ENCODE measurements at places on chromosomes 6 and 20.

GRCh38 chr6:27076116-27076515 lies 171.4 kb upstream of the PRSS16 start:
- DNase-seq = no peak

- DNase-seq = no peak
These were observed 30.6 kb upstream of the TAB2 start for GRCh38 chr6:149286905-149287304.

DNA sequence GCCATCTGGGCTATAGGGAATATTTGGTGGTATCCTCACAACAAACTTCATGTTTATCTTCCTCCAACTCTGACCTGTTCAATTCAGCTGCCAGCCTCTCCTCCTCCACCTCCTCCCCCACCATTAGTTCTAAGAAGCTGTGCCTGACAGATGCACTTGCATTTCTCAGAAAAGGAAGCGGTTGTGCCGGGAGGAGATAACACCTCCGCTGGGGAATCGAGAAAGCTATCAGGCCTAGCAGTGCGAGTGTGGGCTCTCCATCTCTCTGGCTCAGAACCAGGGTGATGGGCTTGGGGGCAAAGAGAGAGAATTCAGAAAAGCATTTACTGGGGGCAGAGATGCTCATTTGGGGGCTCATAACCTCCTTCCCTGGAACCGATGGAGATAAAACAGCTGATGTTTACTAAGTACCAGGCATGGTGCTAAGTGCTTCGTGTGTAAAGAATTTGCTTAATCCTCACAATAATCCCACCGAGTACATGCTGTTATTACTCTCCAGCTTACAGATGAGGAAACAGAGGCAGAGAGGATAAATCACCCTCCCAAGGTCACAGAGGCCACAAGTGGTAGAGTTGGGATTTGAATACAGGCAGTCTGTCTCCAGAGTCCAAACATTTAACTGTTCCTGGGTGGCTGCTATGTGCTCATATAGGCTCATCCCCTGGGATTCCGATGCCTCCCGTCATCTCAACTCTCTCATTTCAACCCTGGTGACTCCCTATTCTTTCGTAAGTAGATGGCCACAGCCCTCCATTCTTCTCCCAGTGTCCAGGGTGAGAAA lies 38.3 kb downstream of the COX4I2 start:
- DNase-seq = peak; percentile 82

DNA sequence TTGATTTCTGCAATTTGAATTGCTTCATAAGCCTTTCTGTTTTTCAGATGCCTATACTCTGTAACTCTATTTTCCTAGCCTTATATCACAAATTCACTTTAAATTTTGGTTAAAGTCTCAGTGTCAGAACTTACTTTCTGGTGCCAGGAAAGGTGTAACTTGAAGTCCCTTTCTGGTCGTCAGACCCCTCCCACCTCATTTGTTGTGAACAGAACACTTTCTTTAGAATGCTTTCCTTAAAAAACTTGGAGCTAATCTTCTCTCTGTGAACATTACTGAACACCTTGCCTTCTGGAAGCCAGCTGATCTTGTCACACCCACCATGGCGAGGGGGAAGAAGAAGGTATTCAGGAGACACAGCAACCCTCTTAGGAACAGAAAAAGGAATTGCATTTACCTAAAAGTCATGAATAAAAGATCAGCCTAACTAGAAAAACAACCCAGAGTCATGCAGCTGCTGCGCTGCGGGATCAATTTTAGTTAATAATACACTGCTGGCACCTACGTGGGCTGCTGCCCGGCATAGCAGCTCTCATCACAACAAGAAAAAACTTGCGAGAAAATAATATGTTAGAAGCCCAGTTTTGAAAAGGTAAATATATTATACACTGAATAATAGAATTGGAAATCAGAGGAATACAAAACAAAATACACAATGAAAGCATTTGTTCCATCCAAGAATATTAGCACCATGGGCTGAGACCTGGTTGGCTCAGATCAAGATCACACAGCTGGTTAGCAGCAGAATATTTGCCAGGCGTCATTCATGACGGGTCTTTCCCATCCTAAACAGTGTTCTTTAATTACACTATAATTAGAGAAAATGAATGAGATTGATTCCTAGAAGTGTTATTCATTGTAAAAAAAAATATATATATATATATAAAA lies 5.8 kb upstream of the FAM217A start:
- no peak for DNase-seq

- no peak for DNase-seq
These were observed 15.5 kb downstream of the TM9SF4 start for GRCh38 chr20:32124916-32125454.

- no peak for DNase-seq
These were observed 33.4 kb downstream of the SLC2A4RG start for GRCh38 chr20:63772781-63773518.

DNA sequence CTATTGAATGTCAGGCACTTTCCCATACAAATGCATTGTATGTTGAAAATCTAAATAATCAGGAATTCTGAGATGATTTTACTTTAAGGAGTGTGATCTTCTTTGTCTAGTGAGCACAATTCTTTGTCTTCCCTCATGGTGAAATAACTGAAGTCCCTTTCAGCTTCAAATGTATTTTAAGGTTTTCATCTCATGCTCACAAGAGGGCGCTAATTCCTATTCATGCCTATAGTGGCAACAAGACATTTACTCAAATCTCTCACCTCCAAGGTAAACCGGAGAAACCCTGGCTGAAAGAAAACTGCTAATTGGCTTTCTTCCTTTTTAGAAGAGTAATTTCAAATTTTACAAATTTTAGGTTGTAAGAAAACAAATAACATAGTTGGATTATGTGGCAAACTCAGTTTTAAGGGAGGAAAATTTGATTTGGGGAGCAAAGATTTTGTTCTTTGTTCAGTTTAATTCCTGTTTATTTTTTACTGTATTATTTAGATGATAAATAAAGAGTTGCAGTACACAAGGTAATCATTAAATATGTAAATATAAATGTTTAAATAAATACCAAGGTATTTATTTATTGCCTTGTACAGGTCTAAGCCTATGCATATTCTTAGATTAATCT lies 69.1 kb downstream of the SLC35F1 start:
- DNase-seq = no peak

DNA sequence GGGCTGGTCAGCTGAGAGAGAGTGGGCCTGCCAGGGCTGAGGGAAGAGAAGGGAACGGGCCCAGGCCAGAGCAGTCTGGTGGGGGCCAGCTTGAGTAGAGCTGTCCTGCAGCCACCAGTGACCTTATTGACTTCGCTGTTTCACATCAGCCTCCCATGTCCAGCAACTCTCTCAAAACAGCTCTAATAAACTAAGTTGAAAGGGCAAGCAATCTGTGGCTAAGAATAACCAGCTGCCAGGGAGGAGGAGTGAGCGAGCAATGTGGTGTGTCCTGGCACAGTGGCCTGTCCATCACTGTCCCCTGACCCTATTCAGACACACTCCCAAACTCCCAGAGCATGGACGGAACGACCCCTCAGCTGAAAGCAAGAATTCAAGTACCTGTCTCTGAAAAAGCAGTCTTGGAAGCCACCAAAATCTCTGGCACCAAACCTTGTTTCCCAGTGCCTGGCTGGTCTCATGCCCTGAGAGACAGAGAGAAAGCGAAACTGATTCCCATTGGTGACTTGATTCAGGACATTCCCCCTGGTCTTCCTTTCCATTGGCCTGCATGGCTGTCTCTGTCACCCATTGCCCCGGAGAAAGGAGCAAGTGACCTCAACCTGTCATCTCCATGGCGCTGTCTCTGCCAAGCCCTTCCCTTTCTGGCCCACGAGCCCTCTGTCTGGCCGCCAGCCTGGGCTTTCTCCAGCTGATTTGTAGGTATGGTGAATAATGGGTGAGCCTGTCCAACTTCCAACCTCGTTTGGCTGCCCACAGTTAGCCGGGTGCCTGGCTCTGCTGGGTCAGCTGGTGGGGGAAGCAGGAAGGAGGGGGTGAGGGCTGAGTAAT lies at the start of gene DDO:
Gene DDO (minus strand): TSS at position 490 of the 831 bp plus-strand sequence. CDS start 2,113 bp downstream, outside the sequence.
- no peak for DNase-seq

GRCh38 chr6:33854572-33855030 lies 50.8 kb upstream of the MLN start:
- no peak for DNase-seq

DNA sequence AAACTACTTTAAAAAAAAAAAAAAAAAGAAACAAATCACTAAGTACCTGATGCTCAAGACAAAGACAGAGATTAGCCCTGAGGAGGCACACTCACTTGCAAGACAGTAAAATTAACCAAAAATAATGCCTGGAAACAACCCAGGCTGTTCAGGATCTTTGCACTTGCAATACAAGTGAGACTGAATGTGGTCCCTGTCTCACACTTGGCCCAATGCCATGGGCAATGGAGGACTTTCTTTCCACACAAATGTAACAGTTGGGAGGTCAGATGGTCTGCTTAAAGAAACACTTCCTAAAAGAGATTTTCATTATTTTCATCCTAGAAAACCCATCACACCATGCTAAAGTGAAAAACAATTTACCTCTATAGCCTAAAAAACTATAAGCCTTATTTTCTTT lies 16.2 kb downstream of the STAU1 start:
- no peak for DNase-seq

- no peak for DNase-seq
These were observed 160.8 kb downstream of the ZDHHC14 start for GRCh38 chr6:157541618-157542413.

- DNase-seq = peak; percentile 32
These were observed 61.2 kb upstream of the SGK1 start for GRCh38 chr6:134379076-134379475.

DNA sequence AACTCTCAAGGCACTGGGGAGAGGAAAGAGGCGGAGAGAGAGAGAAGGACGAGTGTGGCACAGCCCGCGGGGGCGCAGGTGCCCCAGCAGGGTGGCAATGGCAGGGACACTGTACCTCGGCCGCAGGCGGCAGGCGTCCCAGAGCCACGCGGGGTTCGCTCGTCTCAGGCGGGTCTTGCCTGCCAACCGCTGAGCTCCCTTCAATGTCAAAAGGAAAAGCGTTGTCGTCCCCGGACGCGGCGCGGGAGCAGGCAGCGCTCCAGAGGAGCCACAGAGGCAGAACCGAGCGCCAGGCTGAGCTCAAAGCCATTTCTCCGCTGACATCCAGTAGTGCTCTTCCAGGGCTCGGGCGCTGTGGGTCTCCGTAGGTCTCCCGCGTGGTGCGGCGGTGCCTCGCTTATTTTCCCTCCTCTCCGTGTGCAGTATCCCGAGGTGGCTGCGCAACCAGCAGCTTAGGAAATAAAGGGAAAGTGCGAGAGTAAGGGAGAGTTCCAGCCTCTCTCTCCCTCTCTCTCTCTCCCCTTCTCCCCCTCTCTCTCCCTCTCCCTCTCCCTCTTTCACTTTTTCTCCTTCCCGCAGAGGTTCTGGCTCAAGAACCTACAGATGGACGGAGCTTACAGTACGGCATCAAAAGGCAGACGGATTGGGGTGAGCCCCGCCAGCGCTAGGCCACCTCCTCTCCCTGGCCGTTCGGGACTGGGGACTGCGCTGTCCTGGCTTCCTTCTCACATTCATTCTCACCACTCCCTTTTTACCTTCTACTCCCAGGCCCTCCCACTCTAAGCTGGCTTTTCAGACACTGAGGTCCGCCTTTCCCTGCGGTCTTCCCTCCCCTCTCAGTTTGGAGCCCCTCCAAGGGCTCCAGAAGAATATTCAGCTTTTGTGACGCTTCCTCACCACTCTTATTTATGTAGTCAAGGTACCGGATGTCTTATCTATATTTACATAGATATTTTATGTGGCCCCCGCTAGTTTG lies at the start of gene LAMA4:
Gene LAMA4 (minus strand): TSS at position 727 of the 976 bp plus-strand sequence. CDS start 417 bp downstream, at position 310.
- peak; percentile 37 for DNase-seq

DNA sequence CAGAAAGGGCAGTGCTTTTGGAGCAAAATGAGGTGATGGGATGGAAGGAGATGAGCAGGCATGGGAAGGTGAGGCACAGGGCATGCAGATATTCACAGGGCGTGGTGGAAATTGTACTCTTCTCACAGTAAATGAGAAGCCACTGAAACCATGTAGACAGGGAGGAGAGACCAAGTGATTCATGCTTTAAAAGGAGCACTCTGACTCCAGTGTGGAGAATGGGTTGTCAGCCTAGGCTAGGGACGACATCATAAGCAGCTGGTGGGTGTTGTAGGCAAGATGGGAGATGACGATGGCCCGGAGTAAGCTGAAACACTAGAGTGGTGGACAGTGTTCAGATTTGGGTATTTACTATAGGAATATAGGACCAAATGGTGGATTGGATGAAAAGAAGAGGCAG lies 18.4 kb downstream of the PDE7B start:
- DNase-seq = no peak

DNA sequence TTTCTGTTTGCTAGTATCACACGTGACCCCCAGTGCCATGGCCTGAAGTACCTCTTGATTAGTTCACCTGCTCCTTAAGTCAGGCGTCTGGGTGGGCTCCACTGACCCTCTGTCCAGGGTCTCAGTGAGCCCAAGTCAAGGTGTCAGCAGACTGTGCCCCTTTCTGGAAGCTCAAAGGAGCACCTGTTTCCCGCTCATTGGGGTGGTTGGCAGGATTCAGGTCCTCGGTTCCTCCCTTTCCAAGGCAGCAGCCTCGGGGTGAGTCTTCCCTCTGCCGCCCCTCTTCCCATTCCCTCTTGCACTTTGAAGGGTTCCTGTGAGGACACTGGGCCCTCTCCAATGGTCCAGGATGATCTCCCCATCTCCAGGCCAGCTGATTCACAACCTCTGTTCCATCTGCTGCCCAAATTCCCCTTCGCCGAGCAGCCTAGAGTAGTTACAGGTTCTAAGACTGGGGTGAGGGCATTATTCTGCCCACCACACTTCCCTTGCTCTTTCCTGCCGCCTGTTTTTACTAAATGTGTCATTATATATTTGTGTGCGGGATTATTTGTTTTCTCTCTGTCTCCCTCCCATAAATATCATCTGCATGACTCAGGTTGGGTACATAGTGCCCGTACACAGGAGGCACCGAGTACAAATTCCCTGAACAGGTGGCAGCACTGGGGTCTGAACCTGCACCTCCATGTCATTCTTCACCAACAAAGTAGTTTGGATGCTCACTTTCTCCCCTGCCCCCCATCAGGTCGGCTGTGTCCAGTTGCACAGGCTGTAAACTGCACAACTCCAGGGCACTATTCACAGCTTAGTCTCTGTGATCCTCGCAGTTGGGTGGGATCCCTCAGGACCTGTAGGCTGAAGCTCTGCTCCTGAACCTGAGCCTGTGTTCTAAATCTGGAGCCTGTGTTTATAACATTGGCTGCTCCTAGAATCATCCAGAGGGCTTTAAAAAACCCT lies 58.5 kb downstream of the RBM38 start:
- DNase-seq = no peak

DNA sequence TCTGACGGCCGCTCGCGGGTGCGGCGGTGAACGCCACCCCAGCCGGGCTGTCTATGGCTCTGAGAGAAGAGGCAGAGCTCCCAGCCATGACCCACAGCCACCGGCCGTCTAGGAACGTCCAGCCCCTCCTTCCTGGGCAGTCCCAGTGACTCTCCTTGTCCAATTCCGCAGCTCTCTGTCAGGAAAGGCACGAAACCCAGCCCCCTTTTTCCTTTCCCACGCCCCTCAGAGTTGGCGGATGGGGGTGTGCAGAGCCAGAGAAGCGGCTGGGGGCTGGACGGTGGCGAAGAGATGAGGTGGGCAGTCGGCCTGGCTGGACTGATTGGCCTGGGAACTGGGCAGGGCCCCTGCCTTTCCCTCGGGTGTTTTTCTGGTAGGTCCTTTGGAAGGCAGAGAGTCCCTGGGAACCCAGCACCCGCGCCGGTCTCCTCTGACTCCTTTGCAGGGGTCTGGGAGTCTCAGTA lies 1.5 kb downstream of the EBF4 start:
- no peak for DNase-seq

- DNase-seq = no peak
These were observed 77.8 kb downstream of the OR2B2 start for GRCh38 chr6:27834384-27834783.
